ENCODE measurements at places on chromosomes 4 and X.

DNA sequence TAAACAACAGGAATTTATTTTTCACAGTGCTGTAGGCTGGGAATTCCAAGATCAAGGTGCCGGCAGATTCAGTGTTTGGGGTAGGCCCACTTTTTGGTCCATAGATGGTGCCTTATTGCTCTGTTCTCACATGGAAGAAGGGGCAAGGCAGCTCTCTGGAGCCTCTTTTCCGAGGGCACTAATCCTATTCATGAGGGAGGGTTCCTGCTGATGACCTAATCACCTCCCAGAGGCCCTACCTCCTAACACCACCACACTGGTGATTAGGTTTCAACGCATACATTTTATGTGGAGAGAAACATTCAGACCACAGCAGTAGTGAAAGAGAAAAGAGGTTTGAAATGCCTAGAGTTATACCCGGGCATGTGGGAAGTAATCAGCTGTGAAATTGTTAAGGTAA lies 1.4 kb upstream of the POLA1 start:
- DNase-seq: no peak

GRCh38 chrX:1416327-1416784 lies 24.4 kb upstream of the SLC25A6 start:
- DNase-seq: no peak

DNA sequence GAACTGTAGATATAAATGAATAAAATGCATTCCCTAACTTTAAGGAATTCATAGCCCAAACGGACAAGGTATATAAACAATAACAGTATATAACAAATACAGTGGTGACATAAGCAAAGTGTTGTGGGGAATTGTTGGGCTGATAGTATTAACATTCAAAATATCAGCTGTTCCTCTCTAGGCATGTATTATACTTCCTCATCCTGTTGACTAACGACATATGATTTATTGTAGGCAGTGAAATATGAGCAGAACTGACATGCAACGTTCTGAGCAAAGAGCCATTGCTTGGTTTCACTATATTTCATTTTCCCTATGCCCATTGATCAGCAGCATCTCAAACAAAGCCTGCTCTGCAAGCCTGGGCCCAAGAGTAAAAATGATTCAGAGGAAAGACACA lies 143.9 kb downstream of the PTCHD1 start:
- no peak for DNase-seq

GRCh38 chr4:5836943-5837342 lies 55.9 kb downstream of the CRMP1 start:
- no peak for DNase-seq

DNA sequence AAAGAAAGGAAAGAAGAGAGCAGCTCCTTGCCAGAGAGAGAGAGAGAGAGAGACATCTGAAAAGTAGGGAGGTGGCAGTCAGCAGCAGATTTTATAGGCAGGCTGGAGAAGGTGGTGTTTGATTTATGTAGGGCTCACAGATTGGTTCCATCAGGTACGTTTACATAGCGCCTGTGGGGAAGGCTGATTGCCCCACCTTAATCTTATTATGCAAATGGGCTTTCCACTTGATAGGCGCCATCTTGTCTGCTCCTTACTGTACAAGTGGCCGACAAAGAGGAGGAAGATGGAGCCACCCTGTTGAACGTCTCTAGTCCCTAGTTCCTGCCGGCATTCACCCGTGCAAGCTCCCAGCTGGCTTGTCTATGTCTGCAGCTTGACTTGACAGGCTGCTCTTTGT lies 49.1 kb upstream of the DHRSX start:
- no peak for DNase-seq

Data from H54 (cell line).